ENCODE measurements at places on chromosomes 5 and 9. TPM values are rescaled to one million over a fixed set of nuclear protein-coding genes. Genes with fewer than 3 reads are reported as not detected.

DNA sequence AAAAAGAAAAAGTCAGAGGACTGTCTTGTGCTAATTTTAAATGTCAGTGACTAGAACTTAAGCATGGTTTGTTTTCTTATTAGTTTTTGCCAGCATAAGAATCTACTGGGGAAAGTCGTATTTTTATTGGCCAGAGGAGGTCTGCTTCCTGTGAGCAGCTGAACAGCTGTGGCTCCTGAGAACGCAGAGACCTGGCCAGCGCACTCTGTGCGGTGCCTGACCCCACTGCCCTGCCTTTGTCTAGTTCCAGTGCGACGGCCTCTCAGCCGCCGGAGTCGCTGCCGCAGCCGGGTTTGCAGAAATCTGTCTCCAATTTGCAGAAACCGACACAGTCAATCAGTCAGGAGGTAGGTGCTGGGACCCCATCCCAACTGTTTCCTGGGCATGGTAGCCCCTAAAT is 42.5 kb downstream of the PRRC2B start:
- peaks cover 51% of the 10 kb centered on the region for H3K4me1 ChIP-seq
- peak; percentile 69 for DNase-seq
- H3K27ac ChIP-seq = peak overlapping the region; percentile 51
- H3K4me3 ChIP-seq = peak overlapping the region; percentile 1
- H3K27me3 ChIP-seq = no peaks in the 10 kb centered on the region

DNA sequence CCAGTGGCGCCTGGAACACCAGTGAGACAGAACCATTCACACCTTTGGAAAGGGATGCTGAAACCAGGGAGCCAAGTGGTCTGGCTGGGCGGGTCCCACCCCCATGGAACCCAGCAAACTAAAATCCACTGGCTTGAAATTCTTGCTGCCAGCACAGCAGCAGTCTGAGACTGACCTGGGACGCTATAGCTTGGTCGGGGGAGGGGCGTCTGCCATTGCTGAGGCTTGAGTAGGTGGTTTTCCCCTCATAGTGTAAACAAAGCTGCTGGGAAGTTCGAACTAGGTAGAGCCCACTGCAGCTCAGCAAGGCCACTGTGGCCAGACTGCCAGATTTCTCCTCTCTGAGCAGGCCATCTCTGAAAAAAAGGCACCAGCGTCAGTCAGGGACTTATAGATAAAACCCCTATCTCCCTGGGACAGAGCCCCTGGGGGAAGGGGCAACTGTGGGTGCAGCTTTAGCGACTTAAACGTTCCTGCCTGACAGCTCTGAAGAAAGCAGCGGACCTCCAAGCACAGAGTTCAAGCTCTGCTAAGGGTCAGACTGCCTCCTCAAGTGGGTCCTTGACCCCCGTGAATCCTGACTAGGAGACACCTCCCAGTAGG is 42.0 kb upstream of the FKTN start:
- H3K27me3 ChIP-seq = no peaks in the 10 kb centered on the region
- no peak overlapping the region for H3K27ac ChIP-seq
- H3K4me3 ChIP-seq = no peak overlapping the region
- no peaks in the 10 kb centered on the region for H3K4me1 ChIP-seq
- H3K36me3 ChIP-seq = peaks cover 24% of the 10 kb centered on the region

DNA sequence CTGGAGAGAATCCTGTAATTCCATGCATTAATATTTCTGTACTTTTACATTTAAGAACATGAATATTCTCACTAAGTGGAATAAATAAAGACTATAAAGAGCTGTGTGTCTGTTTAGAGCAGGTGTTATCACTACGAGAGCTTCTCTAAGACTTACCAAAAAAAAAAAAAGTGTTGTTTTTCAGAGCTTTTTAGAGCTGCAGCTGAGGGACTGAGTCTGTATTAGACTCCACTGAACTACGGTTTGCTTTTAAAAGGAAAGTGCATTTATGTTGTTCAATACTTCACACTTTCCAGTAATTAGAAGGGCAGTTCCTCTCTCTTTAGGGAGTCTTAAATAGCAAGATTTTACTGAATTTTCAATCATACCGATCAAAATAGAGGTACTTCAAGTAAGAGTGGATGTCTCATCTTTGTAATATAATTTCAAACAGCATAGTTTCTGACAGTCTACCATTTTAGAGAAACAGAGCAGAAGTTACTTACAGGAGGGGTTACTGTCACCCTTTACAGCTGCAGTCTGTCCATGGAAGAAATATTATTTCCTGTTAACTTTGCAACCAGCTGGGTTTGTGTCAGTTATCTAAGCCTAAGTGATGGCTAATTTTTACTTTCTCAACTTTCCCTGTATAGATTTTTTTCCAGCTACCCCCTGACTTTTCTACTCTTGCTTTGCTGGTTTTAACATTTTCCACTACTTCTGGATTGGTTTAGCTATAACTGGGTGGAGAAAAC is 2.4 kb downstream of the SYK start:
- no peaks in the 10 kb centered on the region for H3K36me3 ChIP-seq
- H3K4me3 ChIP-seq = peak overlapping the region; percentile 15

- no peaks in the 10 kb centered on the region for H3K27me3 ChIP-seq
- no peak overlapping the region for H3K27ac ChIP-seq
- H3K4me1 ChIP-seq = no peaks in the 10 kb centered on the region
- no peak for DNase-seq
- H3K4me3 ChIP-seq = no peak overlapping the region
These were observed 16.7 kb upstream of the UBQLN1 start for GRCh38 chr9:83724436-83724835.

Gene LIX1
- total RNA-seq = not detected

Gene PCDHGB6
- 5.0 TPM for total RNA-seq

Data from left ventricle myocardium inferior (tissue), 1 donor.